Lower lobe of right lung (tissue), 2 donors: ENCODE measurements at places on chromosomes 13 and 19.

DNA sequence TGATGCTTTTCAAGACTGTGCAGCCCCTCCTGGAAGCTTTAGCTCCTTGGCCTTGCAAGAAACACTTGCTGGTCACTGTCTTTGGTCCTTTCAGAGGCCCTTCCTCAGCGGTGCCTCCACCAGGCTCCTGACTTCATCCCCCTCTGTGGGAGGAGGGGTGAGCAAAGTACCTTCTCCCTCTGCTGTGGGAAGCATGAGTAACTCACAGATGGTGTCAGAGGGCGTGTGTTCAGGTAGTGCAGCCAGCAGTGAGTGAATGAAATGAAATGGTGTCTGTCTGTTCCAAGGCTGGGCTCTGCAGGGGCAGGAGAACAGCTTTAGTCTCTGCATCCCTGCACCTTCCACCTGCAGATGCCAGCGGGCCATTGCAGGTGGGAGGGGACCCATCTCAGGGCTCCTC, 102.9 kb downstream of the SHISA2 start:
- H3K4me1 ChIP-seq: no peaks in the 10 kb centered on the region
- no peak overlapping the region for H3K27ac ChIP-seq
- H3K4me3 ChIP-seq: no peak overlapping the region
- H3K27me3 ChIP-seq: peaks cover 5% of the 10 kb centered on the region
- no peaks in the 10 kb centered on the region for H3K36me3 ChIP-seq

DNA sequence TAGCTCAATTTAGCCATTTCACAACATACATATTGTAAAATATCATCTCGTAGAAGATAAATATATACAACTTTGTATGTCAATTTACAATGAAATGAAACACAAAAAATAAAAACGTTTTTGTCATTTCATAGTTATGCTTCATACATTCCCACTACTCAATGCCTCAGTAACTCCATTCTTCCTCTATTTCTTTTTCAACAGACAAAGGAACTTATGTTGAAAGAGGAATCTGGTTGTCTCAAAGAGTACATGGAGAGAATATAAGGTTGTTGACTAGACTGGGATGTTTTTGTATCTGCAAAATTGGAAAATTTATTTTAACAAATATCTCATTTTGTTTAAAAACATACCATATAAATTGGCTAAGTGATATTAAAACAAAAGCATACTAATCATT, 12.8 kb downstream of the KCTD12 start:
- peaks cover 16% of the 10 kb centered on the region for H3K4me1 ChIP-seq
- no peak for DNase-seq
- no peaks in the 10 kb centered on the region for H3K36me3 ChIP-seq
- H3K27me3 ChIP-seq: no peaks in the 10 kb centered on the region
- no peak overlapping the region for H3K27ac ChIP-seq

DNA sequence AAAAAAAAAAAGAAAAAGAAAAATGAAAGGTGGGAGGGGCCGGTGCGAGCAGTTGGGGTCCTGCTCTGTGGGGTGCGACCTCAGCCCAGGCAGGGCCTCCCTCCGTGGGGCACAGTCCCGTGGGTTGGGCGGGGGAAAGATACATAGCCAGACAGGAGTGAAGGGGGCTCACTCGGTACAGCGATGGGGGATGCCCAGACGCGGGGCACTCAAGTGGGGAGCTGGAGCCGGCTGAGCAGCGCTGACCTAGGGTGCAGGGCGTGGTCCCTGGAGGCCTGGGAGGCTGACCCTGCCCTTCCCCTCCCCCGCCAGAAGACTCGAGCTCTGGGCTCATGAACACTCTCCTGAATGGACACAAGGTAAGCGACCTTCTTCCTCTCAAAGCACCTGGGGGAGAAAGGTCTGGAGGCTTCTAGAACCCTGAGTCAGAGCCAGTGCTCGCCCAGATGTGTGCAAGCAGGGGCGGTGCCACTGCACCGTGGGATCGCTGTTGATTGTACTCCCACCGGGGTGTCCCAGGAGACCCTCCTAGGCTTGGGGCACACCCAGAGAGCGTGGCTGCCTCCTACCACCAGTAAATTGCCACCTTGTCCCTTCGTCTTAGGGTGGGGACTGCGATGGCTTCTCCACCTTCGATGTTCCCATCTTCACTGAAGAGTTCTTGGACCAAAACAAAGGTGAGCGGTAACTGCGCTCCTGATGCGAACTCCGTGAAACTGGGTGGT, 3.4 kb downstream of the HMG20B start:
- DNase-seq: no peak
- H3K27ac ChIP-seq: no peak overlapping the region
- peak overlapping the region; percentile 34 for H3K4me3 ChIP-seq
- H3K27me3 ChIP-seq: no peaks in the 10 kb centered on the region
- peaks cover 23% of the 10 kb centered on the region for H3K4me1 ChIP-seq

DNA sequence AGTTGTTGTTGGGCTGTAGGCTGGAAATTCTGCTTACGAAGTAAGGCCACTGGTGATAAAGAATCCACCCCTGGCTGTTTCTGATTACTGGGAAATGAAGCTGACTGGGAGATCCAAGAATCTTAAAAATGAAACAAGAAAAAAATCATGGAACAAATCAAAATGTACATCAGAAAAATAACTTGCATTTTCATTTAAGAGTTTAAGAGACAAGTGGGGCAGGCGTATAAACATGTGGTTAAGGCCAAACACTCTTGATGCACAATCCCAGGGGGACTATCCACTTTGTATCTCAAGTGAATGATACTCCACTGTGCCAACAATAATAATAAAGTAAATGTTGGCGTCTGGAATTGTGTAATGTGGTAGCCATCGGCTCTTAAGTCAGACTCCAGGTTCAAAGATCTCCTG, 24.6 kb downstream of the ZMYM5 start:
- peaks cover 56% of the 10 kb centered on the region for H3K36me3 ChIP-seq
- H3K4me3 ChIP-seq: no peak overlapping the region
- no peaks in the 10 kb centered on the region for H3K4me1 ChIP-seq
- H3K27ac ChIP-seq: no peak overlapping the region

DNA sequence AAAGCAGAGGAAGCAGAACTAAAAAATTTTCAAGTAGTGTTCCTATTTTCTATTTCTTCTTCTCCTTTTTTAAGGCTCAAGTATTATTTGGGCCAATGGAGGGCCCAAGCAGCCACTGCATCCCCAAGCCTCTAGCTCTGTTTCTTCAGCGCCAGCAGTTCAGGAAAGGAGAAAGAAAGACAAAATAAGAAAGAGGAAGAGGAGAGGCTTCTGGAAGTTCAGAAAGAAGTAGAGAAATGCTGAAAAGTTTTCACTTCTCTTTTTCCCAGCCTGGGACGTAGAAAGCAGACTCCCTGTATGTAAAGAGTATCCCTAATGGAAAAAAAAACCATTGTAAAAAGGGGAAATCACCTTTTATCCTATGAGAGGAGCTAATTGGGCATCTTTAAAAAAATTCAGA, 165.5 kb upstream of the KLF12 start:
- no peaks in the 10 kb centered on the region for H3K27me3 ChIP-seq
- DNase-seq: no peak
- H3K4me3 ChIP-seq: no peak overlapping the region
- no peaks in the 10 kb centered on the region for H3K36me3 ChIP-seq
- H3K27ac ChIP-seq: no peak overlapping the region
